ENCODE measurements at places on chromosomes 5 and 9.

DNA sequence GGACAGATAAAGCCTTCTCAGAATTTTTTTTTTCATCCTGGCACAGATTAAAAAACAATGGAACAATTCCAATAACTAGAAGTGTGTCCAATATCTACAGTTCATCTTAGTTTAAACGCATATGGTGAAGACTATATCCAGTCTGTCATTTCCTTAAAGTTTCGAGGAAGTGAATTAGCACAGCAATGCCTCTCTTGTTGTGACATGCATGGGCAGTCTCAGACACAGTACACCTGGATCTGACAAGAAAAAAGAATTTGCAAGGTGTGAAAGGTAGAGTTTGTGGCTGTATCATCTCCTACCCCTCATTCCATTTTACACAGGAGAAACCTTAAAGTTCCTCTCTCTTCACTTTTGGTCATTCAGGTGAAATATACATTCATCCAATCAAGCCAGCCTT lies 100.6 kb upstream of the ADAMTS19 start:
- no peak for DNase-seq

DNA sequence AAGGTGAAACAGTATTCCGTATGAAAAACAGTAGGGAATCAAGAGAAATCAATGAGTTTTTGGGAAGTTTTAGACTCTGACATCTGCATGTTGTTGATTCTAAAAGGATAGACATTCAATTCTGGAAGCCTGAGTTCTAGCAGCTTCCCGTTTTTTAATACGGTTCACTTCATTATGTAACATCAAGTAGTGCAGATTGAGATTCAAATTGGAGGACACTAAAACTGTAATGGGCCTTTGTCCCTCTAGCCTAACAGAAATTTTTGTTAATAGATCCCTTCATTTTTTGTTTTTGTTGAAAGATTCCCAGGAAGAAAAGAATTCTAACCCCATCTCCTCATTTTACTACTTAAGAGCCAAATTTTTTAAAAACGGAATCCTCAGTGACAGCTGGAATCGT lies 384.6 kb downstream of the SH3GL2 start:
- DNase-seq = no peak

DNA sequence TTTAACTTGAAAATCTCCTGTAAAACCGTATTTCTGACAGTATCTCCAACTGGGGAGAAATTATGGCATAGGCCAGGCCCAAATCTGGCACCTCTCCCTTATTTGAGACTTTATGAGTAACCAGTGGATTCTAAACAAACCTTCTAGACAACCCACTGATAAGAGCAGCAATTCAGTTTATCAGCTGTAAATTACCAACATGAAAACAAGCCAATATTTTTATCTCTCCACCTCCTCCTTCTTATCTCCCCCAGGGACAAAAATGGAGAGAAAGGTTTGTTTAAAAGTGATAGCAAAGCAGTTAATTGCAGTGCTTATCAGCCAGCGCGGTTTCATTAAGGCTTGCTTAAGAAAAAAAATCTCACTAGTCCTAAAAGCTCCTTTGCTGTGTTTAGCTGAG lies 53.8 kb downstream of the KCNV2 start:
- DNase-seq = no peak

DNA sequence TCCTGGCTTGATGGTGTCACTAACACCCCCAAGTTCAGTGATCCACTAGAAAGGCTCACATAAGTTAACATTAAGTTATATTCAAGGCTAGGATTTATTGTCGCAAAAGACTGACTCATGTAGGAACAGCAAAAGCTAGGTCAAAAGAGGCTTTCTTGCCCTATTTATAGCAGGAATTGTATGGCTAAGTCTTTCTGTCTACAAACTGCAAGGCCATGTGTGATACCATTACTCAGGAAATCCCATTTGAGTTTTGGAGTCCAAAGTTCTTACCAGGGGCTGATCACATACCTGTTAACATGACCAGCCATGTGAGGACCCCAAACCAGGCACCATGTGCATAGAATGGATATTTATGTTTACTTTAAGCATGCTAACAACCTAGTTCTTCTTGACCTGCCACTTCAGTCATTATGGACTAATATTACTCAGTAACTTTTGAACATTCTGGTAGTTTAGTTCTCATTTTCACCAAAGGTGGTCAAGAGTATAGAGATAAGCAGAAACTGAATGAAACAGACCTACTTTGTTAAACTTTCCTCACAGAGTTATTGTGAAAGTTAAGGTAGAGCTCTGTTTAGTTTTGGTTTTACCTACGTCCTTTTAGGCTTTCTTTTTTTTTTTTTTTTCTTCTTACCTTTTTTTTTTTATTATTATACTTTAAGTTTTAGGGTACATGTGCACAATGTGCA lies 281.1 kb downstream of the FER start:
- no peak for DNase-seq

DNA sequence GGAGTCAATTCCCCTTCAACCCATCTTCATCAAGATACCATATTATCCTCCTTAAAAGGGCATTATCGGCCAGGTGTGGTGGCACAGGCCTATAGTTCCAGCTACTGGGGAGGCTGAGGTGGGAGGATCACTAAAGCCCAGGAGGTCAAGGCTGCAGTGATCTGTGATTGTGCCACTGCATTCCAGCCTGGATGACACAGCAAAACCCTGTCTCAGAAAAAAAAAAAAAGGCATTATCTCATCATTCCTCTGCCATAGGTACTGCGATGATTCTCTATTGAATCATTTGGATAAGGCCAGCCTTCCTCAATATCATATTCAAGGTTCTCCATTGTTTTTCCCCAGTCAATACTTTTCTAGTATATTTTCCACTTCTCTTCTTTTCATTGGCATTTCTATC lies 39.2 kb upstream of the RAB3C start:
- no peak for DNase-seq

- no peak for DNase-seq
These were observed 365.5 kb downstream of the KCNN2 start for GRCh38 chr5:114727358-114727757.

- no peak for DNase-seq
These were observed 30.9 kb downstream of the SARDH start for GRCh38 chr9:133707065-133707762.

DNA sequence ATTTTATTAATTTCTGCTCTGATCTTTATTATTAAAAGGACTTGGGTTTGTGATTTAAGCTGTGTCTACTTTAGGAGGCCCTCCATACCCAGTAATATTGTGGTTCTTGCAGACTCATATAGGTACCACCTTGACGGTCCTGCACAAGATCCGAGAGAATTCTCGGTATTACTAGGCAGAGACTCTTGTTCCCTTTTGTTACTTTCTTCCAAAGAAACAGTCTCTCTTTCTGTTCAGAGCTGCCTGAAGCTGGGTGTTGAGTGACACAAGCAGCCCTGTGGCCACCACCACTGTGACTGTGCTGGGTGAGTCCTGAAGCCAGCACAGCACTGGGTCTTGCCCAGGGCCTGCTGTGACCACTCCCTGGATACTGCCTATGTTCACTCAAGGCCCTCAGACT lies 666.6 kb downstream of the SEMA5A start:
- DNase-seq = no peak

DNA sequence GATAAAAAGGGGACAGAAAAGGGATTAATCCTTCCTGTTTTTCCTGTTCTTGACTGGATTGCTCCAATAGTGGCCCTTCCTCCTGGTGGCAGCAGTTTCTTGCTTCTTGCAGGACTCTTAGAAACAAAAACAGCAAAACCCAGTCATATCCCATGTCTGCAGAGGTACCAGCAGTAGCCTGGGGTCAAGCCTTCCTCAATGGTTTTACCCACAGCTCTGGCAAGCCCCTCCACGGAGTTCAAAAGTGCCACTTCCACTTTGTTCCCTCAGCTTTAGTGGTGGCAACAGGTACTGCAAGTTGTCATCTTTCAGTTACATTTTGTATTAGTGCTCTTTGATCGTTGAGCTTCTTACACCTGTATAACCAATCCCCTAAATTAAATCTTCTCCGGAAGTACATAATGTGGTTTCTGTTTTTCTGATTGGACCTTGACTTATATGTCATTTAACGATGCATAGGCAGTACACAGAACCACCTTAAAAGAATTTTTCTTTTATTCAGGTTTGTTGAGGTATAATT lies 8.7 kb upstream of the RANBP6 start:
- DNase-seq = no peak

GRCh38 chr9:125574126-125574877 lies 132.7 kb downstream of the MAPKAP1 start:
- no peak for DNase-seq

GRCh38 chr9:104287253-104287878 lies 193.3 kb downstream of the SMC2 start:
- DNase-seq = no peak

- no peak for DNase-seq
These were observed 1.5 kb upstream of the TOR1B start for GRCh38 chr9:129801504-129801903.

DNA sequence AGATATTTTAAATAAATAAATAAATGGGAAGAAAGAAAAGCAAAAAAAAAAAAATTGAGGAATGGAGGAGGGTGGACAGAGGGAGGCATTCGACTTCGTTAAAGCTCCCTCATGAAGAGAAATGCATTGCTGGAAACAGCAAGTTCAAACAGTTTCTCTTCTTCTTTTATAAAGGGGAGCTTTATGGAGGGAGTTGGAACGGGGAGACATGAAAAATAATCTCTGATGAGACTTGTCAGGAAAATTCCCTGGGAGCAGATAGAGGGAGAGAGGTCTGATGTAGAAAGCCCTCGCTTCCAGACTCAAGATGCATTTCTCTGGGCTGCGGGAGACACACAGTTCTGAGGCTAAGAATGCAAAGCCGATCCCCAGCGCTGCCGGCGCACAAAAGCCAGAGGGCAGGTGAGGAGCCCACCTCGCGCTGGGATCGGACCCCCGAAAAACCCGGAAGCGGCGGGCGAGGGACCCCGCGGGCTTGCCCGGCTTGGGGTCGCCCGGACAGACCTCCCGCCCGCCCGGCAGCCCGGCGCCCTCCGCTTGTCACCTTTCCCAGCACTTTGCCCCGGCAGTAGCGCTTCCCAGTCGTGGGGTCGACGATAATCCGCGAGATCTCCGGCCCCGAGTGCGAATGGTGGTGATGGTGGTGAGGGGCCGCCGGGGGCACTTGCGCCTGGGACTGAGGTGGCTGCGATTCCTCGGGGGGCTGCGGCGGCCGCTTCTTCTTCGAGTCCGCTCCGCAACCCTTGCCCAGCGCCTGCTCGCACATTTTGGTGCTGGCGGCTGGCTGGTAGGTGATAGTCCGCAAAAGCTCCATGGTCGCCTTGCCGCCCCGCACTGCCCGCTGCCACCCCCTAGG lies 512 bp downstream of the PLK2 start:
- DNase-seq = peak; percentile 9

DNA sequence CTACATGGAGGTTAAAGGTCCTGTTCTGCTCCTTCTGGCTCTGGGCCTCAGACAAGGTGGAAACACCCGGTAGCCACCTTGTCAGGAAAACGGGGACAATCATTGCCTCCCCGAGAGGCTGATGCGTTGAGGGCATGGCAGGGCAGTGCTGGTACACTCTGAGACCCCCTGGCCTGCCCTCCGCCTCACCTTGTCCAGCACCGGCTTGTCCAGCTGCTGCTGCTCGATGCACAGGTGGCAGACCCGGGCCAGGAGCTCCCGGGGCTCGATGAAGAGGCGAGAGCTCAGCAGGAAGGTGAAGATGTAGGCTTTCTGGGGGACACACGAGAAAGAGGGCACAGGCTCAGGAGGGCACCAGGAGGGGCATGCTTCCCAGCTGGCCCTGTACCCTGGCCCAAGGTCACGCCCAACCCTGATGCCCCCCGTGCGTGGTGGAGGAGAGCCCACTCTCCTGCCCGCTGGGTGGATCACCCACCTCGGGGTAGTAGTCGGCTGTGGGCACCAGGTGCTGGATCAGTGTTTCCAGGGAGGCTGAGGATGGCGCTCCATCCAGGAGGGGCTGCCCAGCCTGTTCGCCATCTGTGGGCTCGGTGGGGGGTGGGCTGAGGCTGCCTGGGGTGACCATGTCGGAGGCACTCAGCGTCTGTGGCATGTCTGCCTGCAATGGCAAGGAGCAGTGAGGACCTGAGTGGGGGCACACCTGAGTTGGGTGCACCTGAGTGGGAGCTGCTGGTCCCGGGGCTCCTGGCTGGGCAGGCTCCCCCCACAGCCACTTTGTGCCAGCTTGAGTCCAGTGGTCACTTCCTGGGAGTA lies 66.0 kb upstream of the RNF130 start:
- no peak for DNase-seq

- DNase-seq = no peak
These were observed 401.9 kb upstream of the PDE4D start for GRCh38 chr5:60295423-60295822.

DNA sequence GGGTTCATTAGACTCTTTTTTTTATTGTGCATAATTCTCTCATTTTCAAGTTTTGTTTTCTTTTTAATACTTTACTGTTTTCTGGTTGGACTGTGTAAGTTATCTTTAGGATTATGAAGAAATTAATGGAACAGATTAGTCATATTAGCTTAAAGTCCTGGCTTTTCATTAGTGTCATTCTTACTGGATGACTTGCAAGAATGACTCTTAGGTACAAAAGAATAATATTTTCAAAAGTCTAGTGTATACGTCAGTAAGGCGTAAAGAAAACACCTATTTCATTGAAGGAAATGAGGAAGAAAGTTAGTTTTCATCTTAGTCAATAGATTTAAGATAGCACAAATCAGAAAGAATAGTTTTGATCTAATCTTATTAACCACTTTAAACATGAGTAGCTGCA lies 20.4 kb downstream of the UHRF2 start:
- DNase-seq = no peak

GRCh38 chr9:7097785-7098752 lies 340.3 kb downstream of the KDM4C start:
- DNase-seq = no peak

GRCh38 chr9:68685770-68686169 lies 19.3 kb upstream of the PIP5K1B start:
- no peak for DNase-seq

DNA sequence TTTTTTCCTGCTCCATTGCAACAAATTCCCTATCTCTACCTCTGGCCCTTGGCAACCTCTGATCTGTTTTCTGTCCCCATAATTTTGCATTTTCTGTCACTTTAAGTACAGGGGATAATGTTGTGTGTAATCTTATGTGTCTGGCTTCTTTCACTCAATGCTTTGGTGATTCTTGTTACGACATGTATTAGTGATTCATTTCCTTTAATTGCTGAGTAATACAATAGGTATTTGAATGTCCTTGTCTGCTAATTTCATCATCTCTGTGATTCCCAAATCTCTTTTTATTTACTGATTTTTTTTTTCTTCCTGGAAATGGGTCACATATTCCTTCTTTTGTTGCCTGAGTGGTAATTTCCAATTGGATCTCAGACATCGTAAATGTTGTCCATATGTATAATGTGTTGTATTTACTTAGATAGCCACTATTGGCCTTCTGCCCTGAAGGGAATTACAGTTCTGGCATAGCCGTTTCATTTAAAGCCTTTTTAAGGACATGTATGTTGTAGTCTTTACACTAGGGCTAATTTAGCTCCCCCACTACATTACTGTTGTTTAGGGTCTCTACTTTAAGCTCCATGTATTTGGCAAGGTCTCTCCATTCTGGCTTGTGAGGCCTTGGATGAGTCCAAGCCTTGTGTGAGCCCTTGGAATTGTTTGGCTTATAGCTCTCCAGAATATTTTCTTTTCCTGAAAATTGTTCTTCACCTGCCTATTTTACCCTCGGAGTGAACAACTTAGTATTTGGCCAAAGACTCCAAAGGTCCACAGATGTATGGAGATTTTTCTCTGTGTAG lies 683.8 kb downstream of the LRRC70 start:
- DNase-seq = no peak
